Renal pelvis (tissue), 12 donors: ENCODE measurements at places on chromosomes 12 and 14. TPM values are rescaled to one million over a fixed set of nuclear protein-coding genes. Genes with fewer than 3 reads are reported as not detected.

- no peak for DNase-seq
Observed at GRCh38 chr12:3565985-3566384, 75.0 kb downstream of the PRMT8 start.

GRCh38 chr12:95661360-95661759 is 110.1 kb upstream of the USP44 start:
- no peak for DNase-seq

KRT3 gene
- not detected for polyA plus RNA-seq

- DNase-seq = peak; percentile 21
Observed at GRCh38 chr14:53325176-53325806, 172.2 kb upstream of the DDHD1 start.

GRCh38 chr12:105454688-105455087 is 124.2 kb downstream of the C12orf75 start:
- DNase-seq = no peak

DNA sequence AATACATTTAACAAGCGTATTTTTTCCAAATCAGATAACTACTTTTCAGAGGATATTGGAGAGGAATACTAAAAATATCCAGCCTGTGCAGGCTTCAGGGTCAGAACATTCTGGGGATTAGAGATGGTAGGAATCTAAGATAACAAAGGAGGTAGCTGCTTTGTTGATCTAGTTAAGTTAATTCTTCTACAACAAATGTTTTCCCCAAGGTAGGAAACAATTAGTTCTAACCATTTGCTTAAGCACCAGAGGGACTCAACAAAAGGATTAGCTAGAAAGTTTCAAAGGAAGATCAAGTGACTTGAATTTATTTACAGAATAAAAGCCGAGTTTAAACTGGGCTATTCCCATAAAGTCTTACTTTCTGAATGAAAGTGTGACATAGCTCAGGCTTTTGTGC is 524.2 kb downstream of the TMTC2 start:
- no peak for DNase-seq

DNA sequence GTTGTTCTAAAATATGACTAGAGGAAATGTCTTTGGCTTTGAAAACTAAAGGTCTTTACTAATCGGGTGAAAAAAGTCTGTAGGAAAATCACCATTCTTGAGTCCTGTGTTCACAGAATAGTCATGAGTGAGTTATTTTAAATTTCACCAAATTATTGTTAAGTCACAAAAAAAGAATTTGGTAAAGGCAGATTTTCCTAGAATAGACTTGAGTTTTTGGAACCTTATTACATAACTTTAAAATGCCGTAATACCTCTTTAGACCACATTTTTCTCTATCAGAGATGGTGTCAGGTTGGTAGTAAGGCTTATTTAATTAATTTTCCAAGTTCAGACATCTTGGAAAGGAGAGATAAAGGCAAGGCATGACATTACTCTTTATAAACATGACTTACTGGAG is 184.7 kb upstream of the GARIN2 start:
- DNase-seq = no peak
